ENCODE measurements at places on chromosomes 6 and 20.

- peak; percentile 20 for DNase-seq
These were observed 39.9 kb downstream of the SLC52A3 start for GRCh38 chr20:728256-728944.

GRCh38 chr6:53342217-53342616 lies 6.5 kb downstream of the ELOVL5 start:
- no peak for DNase-seq

DNA sequence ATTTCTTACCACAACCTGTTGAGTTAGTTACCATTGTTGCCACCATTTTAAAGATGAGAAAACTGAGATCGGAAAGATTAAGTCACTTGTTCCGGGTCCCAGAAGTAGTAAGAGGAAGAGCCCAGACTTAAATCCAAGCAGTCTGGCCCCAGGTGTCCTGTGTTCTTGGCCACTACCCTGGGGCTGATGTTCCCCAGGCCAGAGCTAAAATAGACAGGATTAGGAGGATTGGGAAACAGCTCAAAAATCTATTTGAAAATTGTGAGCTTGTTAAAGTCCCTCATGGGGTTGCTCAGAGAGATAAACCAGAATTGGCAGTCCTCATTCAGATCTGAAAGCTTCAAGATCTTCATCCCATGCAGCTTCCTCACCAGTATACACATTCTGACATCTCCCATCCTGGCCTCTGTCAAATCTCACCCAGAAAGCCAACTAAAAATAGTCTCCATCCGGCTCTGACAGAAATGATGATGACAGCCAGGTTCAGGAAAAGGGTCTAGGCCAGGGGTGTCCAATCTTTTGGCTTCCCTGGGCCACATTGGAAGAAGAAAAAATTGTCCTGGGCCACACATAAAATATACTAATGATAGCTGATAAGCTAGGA lies 62.0 kb downstream of the GFOD1 start:
- no peak for DNase-seq

DNA sequence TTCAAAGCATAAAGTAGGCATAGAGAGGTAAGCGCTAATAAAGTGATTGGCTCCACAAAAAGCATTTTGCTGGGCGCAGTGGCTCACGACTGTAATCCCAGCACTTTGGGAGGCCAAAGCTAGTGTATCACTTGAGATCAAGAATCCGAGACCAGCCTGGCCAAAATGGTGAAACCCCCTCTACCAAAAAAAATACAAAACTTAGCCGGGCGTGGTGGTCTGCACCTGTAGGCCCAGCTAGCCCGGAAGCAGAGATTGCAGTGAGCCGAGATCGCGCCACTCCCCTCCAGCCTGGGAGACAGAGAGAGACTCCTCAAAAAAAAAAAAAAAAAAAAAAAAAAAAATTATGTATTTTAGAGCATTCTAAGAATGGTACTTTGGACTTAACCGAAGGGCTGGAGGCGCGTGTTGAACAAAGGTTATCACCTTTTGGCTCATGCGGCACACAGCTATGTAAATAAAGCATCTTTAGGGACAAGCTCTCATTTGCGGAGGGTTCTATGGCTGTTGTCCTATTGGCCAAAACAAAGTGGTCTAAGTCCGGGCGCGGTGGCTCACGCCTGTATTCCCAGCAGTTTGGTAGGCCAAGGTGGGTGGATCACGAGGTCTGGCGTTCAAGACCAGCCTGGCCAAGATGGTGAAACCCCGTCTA lies 17.4 kb downstream of the HFE start:
- no peak for DNase-seq

DNA sequence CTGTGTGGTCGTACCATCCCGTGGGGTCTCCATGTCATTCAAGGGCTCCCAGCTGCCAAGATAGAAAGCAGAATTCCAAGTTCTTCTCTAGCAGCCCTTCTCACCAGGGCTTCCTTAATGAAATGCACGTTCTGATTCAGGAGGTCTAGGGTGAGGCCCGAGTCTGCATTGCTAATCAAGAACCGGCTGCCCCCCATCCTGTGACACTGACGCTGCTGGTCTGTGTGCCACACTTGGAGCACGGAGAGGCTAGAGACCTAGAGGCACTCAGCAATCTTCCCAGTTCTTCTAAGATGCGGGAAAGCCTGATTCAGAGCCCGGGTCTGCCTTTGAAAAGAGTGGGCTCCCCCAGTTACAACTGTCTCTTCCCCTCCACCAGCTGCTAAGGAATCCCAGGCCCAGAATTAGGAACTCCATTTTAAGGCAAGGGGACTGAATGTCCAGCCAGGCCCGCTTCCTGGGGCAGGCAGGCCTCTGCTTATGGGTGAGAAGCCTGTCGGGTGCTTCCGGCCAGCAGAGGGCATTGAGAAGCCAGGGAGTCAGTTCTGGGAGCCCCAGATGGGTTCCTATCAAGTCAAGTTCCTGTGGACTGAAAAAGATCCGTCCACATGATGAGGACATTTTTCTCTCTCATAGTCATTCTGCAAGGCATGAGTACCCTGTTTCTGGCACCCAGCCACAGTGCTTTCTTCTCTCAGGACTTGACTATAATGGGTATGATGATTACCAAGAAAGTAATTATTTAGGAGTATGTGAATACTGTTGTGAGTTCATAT lies 69.8 kb upstream of the RIN2 start:
- DNase-seq: no peak

DNA sequence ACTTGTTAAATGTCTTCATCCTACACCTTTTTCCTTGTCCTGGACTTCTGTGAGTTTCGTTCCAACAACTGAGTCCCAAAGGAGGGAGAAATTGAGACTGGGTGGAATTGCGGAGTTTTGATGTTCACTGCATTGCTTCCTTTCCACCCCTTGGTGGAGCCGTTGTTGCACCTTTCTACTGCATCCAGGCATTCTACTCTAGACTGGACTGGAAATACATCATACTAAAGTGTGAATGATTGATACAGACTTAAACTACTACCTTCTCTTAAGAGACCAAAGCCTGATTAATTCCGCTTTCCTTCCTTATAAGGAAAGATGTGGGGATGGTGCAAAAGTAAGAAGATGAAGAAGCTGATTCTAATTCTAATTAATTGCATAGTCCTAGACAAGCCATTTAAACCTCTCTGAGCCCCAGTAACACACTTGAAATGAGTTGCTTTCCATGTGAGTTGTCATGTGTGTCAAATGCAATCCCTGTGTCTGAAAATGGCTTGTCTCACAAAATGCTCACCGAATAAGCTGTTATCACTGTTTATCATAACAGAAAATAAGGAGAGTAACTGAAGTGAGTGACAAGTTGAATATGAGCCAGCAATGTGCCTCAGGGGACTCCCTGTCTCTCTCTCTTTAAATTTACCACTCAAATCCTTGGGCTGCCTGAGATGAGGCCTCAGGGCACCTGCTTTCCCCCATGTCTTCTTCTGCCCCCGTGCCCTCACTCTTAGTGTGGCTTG lies 338.3 kb upstream of the CHD6 start:
- no peak for DNase-seq

GRCh38 chr6:53629120-53629477 lies 36.5 kb downstream of the KLHL31 start:
- DNase-seq: no peak

GRCh38 chr6:28212510-28213212 lies 12.4 kb upstream of the ZSCAN9 start:
- no peak for DNase-seq

DNA sequence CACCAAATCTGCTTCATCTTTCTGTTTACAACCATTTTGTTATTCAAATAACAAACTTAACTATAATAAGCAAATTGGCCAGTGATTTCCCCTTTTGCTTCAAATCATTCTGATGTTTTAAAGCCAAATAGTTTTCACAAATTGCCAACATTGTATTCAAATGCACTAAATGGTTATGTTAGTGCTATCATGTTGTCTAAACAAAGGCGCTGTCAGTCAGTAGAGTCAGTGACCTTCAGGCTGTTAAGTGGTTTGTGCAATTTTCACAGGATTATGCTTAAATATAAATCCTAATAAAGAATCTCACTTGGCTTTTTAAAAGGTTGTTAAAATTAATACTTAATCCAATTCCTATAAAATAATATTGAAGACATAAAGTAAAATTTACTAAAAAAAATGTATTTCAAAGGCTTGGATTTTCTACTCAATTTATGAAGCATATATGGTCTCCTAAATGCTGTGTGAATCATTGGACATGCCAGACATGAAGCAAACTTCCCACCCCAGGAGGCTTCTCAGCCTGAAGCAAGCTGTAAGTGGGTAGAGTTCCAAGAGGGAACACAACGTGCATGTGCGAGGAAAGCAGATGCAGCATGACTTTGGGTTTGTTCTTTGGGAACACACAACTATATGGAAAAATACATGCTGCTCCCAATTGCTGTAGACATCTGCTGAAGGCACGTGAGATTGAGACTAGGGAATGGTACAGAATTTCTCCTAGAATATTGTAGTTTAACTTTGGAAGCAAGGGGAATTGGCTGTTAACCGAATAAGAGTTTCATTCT lies 54.9 kb downstream of the RSPO3 start:
- DNase-seq: no peak

DNA sequence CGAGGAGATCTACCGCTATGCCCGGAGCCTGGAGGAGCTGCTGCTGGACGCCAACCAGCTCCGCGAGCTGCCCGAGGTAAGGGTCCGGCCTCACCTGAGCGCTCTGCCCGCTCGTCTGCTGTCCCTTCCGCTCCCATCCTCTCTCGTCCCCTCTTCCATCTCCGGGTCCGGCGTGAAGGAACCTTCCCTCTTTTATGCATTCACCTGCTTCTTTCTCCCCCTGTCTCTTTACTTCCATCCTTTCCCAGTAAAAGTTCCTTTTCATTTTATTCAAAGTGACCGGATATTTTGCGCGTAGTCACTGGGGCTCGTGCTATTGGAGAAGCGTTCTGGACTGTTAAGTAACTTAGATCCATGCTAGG lies 516 bp downstream of the LRRC1 start:
- no peak for DNase-seq

DNA sequence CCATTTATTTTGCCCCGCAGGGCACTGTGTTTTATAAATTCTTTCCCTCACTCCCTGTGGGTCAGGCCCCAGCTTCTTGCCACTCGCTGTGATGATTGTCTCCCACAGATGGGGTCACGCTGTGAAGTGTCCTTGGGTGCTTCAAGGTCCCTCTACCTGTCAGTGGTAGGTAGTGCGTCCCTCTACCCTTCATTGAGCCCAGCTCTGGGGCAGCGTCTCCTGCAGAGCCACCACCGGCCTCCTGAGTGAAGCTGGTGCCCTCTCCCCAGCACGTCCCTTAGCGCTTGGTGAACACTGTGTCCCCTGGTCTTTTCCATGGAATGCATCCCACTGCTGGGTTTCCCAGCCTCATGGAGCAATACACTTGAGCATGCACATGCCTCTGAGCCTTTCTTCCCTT lies 108.2 kb downstream of the NRN1 start:
- DNase-seq: no peak

DNA sequence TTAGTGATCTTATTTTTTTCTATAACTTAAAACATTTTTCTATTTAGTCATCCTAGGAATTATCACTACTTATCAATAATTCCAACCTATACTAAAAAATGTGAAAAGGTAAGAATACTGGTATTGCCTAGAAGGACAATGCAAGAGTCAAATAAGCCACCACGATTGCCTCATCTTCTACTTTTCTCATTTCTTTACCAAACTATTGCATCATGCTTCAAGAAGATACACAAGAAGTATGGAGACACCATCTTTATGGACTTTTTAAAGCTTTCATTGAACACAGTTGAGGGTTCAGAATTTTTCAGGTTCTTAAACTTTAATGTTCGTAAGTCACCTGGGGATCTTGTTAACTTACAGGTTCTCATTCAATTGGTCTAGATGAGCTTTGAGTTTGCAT lies 25.9 kb downstream of the ELOVL2 start:
- no peak for DNase-seq

DNA sequence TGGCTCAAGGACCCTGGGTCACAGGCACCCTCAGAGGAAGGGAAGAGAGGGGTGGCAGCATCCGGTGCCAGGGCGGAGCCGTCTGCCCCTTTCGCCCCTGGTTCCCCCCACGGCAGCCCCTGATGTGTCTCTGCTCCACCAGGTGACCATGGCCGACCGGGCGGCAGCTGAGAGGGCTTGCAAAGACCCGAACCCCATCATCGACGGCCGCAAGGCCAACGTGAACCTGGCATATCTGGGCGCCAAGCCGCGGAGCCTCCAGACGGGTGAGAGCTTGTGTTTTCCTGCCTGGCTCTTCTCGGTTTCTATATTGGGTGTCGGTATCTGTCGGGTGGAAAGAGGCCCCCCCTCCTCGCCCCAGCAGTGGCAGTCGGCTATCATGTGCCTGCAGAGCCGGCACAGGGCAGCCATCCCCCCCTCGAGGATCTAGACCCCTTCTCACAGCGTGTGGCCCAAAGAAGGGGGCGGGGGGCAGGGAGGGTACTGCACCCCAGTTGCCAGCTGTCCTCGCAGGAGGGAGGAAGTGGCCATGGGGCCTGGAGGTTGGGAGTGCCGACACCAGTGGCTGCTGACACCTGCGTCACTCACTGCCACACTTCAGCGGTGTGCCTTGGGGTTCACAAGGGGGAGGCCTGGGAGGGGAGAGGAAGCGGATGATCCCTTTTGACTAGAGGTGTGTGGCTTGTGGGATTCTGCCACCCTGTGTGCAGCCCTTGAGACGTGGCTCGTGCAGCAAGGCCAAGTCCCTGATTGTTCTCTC lies 1.5 kb downstream of the RBM38 start:
- no peak for DNase-seq

DNA sequence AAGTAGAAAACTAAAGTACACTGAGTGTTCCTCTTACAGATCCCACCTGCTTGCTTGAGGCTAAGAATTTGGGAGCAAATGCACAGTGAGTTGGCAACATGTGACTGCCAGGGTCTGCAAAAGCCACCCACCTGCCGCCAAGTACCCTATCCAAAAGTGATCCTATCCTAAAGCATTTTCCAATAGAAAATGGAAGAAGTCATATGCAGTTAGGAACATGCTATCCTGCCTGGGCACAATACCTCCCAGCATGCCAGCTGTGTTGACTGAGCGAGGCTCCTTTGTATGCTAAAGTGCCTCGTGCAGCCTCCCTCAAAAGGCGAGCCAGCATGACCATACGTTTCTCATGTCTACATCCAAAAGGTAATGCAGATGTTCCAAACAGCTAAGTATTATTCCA lies 52.7 kb downstream of the TRAF3IP2 start:
- DNase-seq: no peak

GRCh38 chr6:82178077-82178758 lies 69.3 kb downstream of the IBTK start:
- no peak for DNase-seq

DNA sequence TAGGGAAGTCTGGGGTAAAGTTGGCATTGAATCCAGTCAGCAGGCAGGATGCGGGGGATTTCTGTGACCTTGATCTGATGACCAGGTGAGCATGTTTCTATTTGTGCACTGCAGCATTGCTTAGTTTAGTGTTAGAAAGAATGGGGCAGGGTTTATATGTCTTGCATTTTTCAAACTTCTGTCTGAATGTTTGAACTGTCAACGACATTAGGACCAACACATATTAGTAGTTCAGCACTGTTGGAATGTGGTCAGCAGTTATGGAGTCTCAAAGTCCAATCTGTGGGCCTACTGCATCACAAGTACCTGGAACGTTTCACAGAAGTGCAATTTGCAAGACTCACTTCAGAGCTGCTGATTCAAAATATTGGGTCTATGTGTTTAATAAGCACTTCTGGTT lies 276.6 kb upstream of the BMP2 start:
- DNase-seq: no peak

GRCh38 chr6:16521528-16521927 lies 239.7 kb downstream of the ATXN1 start:
- DNase-seq: no peak

- DNase-seq: no peak
These were observed 2.8 kb downstream of the PDE10A start for GRCh38 chr6:165659945-165660856.

- no peak for DNase-seq
These were observed 32.2 kb upstream of the ADGRF5 start for GRCh38 chr6:46953921-46954320.
